ENCODE measurements at places on chromosomes 6 and 20. TPM values are rescaled to one million over a fixed set of nuclear protein-coding genes. Genes with fewer than 3 reads are reported as not detected.

GRCh38 chr6:11467364-11467763 lies 70.2 kb upstream of the TMEM170B start:
- no peak for DNase-seq

DNA sequence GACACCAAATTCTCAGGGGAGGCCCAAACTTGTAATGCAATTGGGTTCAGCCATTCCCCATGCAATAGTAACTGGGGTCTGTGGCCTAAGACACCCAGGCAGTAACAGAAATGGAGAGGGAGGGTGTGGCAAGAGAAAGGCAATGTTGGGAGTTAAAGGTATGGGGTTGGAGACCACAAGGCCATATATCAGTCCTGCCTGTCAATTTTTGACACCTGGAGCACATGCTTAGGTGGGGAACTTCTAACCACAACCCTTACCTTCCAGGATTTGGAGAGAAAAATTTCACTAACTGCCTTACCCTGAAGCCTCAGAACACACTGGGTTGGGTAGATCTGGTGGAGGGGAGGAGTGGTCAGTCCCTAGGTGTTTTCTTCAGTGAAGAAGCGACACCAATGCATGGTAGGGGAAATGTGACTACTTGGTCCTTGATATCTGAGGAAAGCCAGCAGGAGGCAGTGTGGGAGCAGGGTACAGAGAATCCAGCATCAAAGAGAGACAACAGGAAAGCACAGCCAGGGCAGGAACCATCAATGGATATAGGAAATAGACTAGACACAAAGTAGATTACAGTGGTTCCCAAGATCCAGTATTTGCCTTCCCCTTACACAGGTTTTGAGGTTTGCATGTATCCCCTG lies 6.8 kb upstream of the USP49 start:
- peak; percentile 16 for DNase-seq

ATRN gene
- total RNA-seq: 33.1 TPM

DNA sequence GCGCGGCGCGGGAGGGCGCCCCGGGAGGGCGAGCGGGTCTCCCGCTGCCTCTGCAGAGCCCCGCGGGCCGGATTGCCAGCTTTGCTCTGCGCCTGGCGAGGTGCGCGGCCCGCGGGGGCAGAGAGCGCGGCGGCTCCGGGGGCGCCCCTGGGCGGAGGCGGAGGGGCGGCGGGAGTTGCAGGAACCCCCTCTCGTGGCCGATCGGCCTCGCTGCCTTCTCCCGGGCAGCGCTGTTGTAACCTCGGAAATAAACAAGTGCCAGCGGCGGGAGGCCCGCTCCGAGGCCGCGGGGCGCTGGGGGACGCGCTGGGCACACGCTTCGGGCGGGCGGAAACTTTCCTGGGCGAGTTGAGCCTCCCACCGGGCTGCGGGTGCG lies 1.2 kb downstream of the CDH4 start:
- DNase-seq: no peak

DCBLD1 gene
- total RNA-seq: 3.9 TPM

- DNase-seq: peak; percentile 76
Measured at GRCh38 chr6:160973311-160974250, 18.0 kb upstream of the MAP3K4 start.

- DNase-seq: no peak
Measured at GRCh38 chr20:45115386-45115774, 406 bp upstream of the WFDC5 start.

DNA sequence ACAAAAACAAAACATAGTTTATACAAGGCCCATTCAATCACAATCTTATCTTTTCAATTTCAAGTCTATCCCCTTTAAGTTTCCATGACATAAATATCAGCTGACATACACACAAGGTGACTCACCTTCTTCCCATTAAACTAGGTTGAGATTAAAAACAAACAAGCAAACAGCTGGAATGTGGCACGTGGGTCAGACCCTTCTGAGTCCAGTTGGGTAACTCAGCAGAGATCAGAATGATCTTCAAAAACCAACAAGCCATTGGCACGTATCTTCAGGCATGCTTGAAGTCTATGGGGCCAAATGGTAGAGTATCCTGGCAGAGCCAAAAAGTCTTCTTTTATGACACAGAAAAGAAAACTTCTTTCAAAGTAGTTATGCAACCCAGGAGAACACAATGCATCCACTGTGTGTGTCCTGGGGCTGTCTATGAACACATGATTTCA lies 603.5 kb upstream of the CITED2 start:
- DNase-seq: no peak

- no peak for DNase-seq
Measured at GRCh38 chr6:105191351-105191750, 11.5 kb upstream of the POPDC3 start.
